ENCODE measurements at places on chromosomes 1 and 21.

DNA sequence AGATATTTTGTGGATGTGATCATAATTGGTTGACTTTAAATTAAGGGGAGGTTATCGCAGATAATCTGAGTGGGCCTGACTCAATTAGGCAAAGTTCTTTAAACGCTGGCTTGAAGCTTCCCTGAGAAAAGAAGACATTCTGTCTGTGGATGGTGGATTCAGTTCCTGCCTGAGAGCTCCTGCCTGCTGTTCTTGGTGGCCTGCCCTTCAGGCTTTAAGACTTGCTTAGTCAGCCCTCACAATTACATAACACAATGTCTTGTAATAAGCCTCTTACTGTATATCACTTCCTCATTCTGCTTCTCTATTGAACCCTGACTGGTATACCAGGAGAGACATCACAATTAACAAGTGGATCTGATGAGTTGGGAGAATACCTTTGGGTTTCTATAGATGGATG lies 50.2 kb downstream of the KCNJ6 start:
- no peak for DNase-seq

DNA sequence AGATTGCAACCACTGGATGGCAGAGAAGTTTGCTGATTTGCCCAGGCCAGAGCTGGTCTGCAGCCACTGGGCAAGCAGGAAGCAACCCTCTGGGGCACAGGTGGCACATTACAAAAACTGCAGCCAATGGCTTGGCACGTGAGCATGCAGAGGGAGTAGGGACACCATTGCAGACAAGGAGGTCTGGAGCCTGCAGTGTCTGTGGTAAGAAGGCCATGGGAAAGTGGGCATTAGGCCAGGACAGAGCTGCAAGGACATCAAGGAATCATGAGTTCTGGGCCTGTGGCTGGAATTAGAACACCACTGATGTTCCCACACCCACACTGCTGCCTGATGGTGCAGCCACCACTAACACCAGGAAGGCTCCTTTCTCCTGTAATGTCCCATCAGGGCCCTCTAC lies 113.0 kb downstream of the TSEN15 start:
- no peak for DNase-seq

GRCh38 chr1:228828151-228828550 lies 92.9 kb downstream of the RHOU start:
- DNase-seq = no peak

DNA sequence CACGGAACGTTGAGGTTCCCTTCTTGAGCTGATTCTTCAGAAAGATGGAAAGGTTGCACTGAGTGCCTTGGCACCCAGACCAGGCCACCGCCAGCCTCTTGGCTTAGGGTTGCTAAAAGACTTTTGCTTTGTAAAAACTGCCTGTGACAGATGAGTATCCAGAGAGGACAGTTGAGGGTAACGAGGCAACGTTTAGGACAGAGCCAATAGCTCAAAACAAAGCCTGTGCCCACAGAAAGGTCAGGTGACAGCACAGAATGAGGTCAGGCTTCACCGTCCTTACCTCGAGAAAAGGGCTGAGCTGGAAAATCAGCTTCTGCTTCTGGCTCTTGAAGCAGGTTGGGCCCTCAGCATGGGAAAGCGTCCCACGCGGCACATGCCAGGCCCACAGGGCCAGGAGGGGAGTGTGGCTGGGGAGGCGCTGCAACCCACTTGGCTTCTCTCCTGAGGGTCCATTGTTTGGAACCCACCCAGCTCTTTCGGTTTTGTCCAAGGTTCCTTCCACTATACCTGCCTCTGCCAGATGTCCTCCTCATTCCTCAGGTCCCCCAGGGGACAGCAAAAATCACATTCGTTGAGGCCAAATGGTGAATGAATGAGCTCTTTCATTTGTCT lies 55.5 kb downstream of the SCCPDH start:
- no peak for DNase-seq

DNA sequence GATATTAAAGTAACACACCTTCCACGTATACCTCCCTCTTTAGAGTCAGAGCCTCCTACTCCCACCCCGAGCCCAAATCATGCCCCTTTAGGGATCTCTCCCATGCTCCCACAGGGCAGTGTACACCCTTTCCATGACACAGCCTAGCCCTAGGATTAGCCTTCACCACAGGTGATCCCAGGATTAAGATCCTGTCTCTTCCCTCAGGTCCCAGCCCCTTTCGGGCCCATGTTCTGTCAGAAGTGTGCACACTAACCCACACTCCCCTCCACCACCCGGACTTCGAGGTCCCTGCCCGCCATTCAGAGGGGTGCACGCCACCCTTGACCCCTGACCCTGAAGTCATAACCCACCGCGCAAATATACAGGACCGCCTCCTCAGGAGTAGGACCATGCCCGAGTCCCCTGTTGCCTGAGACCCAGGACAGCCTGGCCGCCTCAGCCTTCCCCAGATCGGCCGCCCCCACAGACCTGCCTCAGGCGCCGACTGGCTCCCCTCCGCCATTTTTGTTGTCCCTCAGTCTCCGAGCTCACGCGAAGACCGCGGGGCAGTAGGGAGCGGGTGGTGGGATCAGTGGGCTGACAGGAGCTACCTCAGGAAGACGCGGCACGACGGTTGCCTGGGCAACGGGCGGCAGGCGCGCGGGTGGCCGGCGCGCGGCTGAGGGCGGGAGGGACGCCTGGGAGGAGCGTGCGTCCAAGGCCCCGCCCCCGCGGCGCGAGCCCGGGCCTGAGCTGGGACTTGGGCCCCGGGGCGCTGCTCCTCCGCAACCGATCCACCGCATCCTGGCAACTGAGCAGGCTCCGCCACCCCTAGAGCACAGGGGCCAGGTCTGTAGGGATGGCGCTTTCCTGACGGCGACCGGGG lies at the start of gene AGBL4:
AGBL4 (minus strand) TSS at position 663 of the 868 bp plus-strand sequence.
- no peak for DNase-seq

- DNase-seq = no peak
Observed at GRCh38 chr21:41170442-41170841, 2.5 kb downstream of the BACE2 start.

- DNase-seq = no peak
Observed at GRCh38 chr21:24895885-24896734, 711.2 kb downstream of the MRPL39 start.

- DNase-seq = no peak
Observed at GRCh38 chr1:5913078-5913845, 79.0 kb downstream of the NPHP4 start.

- DNase-seq = no peak
Observed at GRCh38 chr1:60108196-60108595, 34.6 kb upstream of the C1orf87 start.

DNA sequence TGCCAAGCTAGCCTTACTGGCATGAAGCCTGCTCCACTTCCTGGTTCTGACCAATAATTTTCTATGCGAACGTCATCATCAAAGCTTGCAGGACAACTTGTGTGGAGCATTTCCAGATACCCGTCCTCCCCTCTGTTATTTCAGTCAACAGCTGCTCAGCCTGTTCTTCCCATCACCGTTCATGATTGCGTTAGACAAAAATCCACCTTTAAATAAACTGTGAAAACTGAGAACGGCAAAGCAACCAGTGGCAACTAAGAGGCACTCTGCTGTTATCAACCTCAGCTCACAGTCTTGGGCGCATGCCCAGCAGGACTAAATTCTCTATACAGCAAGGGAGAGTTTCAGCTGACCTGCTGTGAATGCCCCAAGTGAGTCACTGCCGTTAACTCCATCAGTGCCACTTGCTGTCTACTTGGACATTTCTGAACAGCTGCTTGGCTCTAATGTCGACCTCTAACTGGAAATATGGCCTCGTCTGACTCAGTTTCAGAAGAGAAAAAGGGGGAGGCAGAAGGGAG lies 207.4 kb upstream of the RUNX1 start:
- no peak for DNase-seq

DNA sequence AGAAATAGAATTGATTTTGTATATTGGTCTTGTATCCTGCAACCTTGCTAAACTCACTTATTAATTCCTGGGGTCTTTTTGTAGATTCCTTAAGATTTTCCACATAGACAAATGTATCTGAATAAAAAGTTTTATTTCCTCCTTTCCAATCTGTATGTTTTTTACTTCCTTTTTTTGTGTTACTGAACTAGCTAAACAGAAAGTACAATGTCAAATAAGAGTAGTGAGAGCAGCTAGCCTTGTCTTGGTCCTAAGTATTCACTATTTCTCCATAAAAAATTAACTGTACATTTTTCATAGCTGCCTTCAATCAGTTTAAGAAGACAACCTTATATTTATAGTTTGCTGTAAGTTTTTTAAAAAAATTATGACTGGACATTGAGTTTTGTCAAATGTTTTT lies 74.9 kb downstream of the FASLG start:
- no peak for DNase-seq

- no peak for DNase-seq
Observed at GRCh38 chr1:225482421-225482950, 54.6 kb upstream of the LBR start.

GRCh38 chr1:241638909-241639622 lies 1.1 kb downstream of the CHML start:
- DNase-seq = no peak

DNA sequence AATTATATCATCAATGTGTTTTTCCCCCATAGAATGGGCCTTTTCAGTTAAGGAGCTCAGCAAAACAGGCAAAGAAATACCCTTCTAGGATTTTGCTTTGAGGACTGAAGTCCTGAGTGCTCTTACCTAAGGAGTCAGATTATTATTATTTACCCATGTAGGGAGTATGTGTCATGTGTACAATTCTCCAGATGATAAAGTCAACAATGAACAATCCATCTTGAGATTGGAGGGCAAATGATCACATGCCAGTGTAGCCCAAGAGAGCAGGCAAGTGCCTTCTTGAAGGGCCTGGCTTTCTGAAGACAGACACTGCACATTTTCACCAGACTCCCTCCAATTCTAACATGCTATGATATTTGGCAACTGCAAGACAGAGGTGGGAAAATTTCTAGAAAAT lies 159.7 kb downstream of the PCNX2 start:
- no peak for DNase-seq

DNA sequence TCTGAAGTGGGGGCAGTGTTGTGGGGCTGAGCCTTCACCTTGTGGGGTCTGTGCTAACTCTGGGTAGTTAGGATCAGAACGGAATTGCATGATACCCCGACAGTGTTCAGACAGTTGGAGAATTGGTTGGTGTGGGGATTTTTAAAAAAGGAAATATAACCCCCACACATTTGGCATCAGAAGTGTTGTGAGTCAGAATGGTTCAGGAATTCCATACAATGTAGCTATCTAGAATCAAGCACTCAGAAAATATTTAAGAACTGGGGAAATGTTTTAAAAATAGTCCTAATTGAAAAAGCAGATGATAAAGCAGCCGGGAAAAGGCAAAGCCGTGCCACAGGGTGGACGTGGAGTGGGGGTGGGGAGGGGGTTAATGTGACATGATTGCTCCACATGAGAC lies 6.5 kb upstream of the S100A7 start:
- DNase-seq = no peak
